Activated CD4-positive, alpha-beta T cell treated with anti-CD3 and anti-CD28 coated beads, Interleukin-2, amount 10 ng/mL, durations not matched to agents 7 days and 5 days (primary cell): ENCODE measurements at places on chromosomes 1 and 21.

DNA sequence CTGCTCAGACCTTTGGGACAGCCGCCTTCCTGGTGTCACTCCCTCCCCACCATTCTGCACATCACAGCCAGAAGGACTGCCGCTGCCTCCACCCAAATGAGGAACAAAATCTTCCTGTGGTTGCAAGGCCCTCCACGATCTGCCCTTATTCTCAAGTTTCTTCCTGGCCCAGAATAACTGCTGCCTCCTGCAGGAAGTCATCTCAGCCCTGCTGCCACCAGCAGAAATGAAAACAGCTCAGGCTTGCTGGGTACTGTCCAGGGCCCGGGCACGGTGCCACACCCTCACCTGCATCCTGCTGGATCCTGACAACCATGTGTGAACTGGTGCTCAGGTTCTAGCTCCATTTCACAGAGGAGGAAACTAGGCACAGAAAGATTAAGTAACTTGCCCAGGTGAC lies 2.8 kb downstream of the CLDN19 start:
- DNase-seq: peak; percentile 34

DNA sequence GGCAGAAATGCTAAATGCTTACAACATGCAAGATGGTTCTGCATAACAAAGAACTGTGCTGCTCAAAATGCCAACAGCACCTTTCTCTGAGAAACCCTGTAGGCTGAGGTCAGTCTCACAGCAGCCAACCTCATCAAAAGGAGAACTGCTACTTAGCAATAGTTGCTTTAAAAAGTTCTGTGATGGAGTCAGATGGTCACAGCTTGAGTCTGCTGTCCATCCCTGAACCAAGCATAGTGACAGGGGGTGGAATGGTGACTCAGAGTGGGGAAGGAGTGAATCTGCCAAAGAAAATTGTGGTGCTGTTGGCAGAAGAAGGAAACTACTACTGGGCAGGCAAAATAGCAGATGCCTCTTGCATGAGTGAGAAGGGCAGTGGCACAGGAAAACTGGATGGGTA lies 106.0 kb upstream of the FAM78B start:
- DNase-seq: no peak

GRCh38 chr1:24501371-24502064 lies 1.1 kb upstream of the RCAN3 start:
- DNase-seq: peak; percentile 66

GRCh38 chr1:52268372-52268771 lies 97.6 kb downstream of the CC2D1B start:
- DNase-seq: no peak

DNA sequence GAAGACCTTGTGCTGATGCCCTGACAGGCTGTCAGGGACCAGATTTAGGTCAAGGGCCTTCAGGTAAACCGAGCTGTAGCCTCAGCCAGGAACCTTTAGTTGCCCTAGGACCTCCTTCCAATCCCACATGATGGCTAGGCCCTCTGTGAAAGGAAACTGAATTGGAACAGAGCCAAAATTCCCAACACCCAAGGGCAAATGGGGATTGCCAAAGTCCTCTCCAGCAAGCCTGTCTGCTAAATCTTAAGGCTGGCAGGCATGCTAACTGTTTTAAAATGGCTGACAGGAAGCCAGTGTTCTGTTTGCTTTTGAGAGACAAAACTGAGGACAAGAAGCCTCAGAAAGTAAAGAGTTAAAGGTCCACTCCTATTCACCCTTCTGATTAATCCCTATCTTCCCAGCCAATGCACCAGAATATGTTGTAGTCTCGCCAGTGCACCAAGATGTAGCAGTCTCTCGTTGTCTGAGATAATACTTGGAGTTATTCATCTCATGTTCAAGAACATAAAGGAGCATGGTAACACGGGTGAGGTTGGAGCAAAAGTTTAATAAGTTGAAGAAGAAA lies 35.1 kb downstream of the MSTO1 start:
- DNase-seq: no peak

GRCh38 chr21:26127918-26128317 lies 42.7 kb downstream of the APP start:
- DNase-seq: no peak

GRCh38 chr1:199204231-199204630 lies 565.4 kb downstream of the PTPRC start:
- no peak for DNase-seq

- no peak for DNase-seq
Observed at GRCh38 chr1:53645690-53646078, 93.3 kb downstream of the GLIS1 start.

GRCh38 chr1:19220991-19221390 lies 10.9 kb upstream of the UBR4 start:
- DNase-seq: no peak

DNA sequence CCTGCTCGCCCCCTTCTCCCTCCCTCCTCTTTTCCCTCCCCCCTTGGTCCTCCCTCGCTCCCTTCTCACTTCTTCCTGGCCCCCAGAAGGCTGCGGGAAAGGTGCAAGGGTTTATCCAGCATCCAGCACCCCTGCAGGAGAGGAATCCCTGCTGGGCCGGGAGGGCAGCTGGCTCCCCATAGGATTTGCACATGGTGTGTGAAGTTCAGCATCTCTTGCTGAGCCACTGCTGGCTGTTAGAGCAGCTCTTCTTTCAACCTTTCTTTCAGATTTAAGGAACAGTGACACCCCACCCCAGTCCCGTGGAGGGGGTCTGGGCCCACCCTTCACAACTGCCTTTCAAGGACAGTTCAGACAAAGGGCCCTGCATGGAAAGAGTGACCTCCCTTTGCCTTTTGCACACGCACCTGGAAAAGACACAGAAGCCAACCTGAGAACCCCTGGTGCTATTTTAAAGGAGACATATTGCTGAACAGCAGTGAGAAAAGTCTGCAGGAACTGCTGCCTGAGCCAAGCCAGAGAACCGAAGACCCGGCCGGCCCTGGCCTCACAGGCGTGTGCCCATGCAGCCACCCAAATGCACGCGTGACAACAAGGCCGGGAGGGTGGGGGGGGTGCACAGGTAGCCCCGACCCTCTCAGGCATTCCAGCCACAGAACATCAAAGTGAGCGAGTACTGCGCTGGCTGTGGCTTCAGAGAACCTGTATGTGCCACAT lies 66.6 kb downstream of the SLC37A1 start:
- DNase-seq: no peak

DNA sequence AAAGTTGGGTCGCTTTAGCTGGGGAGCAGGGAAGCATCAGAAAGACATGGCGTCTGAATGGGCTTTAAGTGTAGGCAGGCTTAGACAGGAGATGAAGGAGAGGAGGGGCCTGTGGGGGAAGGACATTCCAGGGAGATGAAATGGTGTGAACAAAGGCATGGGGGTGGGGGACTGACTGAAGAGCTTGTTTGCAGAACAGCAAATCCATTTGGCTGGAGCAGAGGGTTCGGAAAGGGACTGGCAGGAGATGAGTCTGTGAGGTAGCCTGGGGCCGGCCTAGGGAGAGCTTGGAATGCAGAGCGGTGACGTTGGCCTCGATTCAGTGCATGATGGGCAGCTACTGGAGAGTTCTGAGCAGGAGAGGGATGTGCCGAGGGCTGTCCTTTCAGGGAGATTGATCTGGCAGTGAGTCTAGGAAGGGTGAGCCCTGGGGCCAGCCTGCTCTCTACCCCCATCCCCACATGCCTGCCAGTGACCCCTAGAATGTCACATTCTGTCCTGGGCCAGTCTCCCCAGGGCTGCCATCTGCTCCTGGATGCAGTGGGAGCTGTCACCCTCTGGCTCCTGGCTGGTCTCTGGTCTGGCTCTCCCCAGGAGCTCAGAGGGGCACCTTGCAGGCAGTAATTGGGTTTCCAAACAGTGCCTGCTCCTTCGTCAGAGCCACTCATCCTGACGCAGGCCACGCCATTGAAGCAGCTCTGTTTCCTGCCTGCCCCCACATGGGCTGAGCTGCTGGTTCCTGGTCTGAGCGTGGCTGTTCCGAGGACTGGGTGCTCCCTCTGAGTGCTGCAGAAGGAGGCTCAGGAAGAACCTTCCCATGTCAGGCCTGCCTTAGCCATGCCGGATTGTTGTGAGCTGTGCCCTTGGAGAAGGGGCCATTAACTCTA lies 22.3 kb upstream of the TMEM222 start:
- no peak for DNase-seq

GRCh38 chr1:30637183-30637980 lies 86.0 kb downstream of the MATN1 start:
- DNase-seq: no peak

GRCh38 chr1:115186711-115187265 lies 97.5 kb upstream of the TSPAN2 start:
- no peak for DNase-seq

DNA sequence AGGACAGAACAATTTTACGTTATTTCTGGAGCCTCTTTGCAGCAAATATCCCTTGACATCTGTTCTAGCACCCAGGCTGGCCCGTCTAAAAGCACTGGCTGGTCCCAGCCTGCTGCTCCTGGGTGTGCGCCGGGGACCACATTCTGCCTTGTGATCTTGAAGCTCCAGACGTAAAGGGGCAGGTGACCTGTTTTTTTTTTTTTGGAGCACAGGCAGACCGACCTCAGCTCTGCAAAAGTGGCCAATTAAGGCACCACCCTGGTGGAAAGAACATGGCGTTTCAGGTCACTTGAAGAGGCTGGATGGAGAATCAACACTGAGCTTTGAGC lies 13.8 kb upstream of the CAMTA1 start:
- DNase-seq: no peak

GRCh38 chr1:98049370-98050135 lies 128.7 kb upstream of the DPYD start:
- no peak for DNase-seq

DNA sequence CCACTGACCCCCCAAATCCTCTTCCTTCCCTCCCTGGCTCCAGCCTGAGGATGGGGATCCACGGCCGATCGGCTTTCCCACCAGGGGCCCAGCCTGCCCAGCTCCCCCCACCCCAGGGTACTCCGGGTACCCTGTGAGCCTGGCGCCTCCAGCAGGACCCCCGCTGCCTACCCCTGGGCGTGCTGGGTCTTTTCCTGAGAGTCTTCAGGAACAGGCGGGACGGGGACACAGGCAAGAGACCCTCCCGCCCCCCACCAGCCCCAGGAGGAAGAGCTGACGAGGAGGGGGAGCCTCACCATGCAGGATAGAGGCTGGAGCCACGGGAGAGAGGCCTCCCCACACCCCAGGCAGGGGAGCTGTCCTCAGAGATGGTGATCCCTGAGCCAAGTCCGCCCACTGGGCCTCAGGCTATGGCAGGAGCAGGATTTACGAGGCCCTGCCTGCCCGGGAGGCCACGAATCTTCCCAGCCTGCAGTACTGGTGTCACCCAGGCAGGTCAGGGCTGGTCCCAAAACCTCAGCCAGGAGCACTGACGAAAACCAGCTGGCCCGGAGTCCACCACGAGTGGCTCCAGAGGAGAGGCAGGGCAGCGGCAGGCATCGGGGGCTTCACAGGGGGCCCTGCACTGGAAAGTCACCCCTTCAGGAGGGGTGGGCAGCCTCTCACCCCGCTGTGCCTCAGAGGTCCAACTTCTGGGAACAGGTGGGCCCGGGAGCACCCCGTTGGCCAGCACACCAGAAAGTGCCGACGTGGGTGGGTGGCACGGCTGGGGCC lies 58.0 kb downstream of the MEGF6 start:
- DNase-seq: no peak

GRCh38 chr1:55444667-55445066 lies 229.5 kb upstream of the USP24 start:
- no peak for DNase-seq

GRCh38 chr21:33080376-33080775 lies 10.4 kb downstream of the OLIG1 start:
- DNase-seq: no peak

DNA sequence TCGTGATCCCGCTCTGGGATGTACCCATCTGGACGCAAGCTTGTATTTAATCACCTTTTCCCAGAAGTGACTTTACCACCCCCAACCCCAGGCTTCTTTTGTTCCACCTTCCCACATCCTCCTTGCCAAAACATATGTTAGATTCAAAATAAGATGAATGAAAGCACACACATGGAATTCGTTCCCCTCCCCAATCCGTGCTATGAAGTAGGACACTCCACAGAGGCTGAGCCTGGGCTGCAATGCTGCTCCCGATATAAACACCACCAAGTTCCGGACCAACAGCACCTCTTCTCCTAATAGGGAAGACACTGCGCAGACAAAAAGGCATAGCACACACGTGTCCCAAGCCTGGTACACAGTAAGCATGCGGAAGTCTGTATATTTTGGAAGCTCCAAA lies 86.1 kb downstream of the CLSTN1 start:
- DNase-seq: no peak

DNA sequence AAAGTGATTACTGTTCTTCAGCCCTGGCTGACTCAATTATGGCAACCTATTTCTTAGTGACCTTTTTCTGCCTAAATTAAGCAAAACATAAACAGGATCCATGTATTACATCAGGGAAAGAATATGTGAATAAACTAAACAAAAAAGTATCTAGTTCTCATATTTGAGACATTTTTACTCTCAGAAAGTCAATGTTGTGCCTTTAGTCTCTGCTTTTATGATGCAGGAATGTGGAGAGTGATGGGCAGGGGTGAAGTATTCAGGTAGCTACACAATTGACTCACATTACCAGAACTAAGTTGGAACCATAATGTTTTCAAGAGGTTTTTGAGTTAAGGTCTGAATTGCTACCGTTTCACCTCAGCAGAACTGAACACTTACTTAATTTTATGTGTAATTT lies 462.7 kb upstream of the CXADR start:
- no peak for DNase-seq

DNA sequence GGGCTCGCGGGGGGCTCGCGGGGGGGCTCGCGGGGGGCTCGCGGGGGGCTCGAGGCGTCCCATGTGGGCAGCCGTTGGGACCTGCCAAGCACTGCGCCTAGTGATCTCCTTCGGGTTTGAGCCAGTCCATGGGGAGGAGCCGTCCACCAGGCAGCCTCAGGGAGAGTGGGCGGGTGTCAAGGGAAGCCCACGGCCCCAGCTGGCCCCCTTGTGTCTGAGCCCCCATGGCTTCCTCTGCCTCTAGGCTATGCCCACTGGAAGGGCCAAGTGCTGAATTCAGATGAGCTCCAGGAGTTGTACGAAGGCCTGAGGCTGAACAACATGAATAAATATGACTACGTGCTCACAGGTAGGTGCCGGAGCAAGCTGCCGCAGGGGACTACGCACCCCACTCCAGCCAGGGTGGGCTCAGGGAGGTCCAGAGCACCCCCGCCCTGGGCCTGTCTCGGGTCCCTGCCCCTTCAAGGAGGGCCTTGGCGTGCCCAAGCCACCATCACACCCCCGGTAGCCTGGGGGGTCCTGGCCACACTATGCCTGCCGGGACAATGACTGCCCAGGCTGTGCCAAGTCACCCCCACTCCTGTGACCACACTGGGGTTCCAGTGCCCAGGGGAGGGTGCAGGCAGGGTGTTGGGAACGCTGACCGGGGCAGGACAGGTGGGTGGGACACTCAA lies 22.6 kb downstream of the PDXK start:
- no peak for DNase-seq

- DNase-seq: no peak
Observed at GRCh38 chr1:196654271-196654670, 2.4 kb downstream of the CFH start.

DNA sequence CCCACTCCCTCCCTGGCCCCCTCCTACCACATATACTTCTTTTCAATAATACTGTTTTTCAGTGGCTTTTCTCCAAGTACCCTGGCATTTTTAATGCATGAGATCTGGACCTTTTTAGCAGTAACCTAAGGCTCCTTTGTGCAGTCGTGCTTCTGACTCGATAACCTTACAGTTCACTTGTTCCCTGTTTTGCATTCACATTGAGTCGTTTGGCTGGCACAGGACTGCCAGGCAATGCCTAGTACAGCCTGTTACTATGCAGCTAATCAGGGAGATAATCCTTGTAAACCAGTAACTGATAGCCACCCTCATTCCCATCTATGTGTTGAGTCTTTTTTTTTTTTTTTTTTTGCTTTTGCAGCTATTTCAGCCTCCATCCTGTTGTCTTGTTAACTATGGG lies 3.7 kb downstream of the ATP1B1 start:
- no peak for DNase-seq

GRCh38 chr1:199945591-199945990 lies 81.9 kb upstream of the NR5A2 start:
- DNase-seq: no peak
